SW 1271 (cell line): ENCODE measurements at places on chromosomes 4 and X.

DNA sequence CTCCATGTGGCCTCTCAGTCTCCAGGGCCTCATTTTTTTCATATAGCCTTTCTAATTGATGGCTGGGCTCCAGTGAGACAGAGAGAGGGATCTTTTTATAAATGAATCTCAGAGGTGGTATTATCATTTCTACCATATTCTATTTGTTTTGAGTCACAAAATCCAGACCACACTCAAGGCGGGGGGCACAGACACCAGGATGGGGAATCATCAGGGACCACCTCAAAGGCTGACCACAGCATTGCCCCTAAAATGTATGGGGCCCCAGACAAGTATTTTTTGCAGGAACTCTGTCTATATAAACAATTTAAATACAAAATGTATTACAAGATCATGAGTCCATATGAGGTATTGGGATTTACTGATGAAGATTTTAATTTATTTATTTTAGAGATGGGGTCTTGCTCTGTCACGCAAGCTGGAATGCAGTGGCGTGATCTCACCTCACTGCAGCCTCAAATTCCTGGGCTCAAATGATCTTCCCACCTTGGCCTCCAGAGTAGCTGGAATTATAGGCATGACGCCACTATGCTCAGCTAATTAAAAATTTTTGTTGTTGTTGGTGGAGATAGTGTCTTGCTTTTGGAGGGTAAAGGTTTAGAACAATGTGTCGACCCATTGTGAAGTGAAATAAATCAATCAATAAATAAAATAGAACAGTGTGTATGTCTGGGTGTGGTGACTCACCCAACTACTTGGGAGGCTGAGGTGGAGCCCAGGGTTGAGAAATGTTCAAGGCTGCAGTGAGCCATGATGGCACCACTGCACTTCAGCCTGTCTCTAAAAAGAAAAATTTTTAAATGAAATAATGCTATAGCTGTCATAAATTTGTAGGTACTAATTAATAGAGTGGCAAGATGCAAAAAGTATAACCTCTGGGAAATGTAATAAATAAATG lies 29.4 kb downstream of the WDR13 start:
- no peak for DNase-seq

DNA sequence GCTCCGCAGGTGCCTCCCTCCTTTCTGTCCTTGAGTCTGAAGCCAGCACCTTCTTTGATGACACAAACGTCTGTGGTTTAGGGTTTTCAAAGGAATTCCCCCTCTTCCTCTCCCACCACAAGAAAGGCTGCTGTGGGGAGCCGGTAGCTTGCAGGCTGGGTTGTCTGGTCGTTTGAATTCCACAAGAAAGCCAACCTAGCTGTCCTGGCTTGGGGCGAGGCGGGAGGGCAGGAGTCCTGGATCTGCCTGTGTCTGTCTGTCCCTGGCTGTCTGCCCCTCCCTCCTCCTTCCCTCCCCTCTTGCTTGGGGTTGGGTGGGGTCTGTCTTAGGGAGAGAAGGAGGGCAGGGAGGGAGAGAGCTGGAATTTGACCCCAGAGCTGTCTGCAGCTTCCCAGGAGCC lies 56.3 kb downstream of the SHROOM2 start:
- no peak for DNase-seq

DNA sequence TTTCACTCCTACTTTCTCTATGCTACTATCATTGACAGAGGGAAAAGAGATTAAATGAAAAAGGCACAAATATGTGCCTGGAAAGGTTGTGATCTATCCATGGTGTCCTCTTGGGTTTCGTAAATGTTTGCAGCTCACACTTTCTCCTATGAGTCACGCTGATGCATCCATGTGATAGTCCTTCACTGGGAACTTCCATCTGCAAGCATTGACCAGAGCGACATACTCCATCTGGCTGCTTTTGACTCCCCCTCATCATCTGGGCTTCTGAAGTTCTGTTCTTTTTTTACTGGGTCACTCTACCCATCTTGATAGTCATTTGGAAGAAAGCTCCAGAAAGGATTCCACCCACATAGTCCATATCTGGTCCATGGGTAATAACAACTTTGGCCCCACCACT lies 84.7 kb upstream of the NDST3 start:
- DNase-seq: no peak

GRCh38 chr4:74487771-74488170 lies 42.8 kb downstream of the AREG start:
- DNase-seq: no peak

GRCh38 chr4:95409127-95409526 lies 139.6 kb downstream of the UNC5C start:
- DNase-seq: no peak

GRCh38 chr4:25000639-25001038 lies 30.1 kb downstream of the LGI2 start:
- no peak for DNase-seq

- no peak for DNase-seq
Observed at GRCh38 chrX:110569506-110569905, 210.9 kb downstream of the RTL9 start.

DNA sequence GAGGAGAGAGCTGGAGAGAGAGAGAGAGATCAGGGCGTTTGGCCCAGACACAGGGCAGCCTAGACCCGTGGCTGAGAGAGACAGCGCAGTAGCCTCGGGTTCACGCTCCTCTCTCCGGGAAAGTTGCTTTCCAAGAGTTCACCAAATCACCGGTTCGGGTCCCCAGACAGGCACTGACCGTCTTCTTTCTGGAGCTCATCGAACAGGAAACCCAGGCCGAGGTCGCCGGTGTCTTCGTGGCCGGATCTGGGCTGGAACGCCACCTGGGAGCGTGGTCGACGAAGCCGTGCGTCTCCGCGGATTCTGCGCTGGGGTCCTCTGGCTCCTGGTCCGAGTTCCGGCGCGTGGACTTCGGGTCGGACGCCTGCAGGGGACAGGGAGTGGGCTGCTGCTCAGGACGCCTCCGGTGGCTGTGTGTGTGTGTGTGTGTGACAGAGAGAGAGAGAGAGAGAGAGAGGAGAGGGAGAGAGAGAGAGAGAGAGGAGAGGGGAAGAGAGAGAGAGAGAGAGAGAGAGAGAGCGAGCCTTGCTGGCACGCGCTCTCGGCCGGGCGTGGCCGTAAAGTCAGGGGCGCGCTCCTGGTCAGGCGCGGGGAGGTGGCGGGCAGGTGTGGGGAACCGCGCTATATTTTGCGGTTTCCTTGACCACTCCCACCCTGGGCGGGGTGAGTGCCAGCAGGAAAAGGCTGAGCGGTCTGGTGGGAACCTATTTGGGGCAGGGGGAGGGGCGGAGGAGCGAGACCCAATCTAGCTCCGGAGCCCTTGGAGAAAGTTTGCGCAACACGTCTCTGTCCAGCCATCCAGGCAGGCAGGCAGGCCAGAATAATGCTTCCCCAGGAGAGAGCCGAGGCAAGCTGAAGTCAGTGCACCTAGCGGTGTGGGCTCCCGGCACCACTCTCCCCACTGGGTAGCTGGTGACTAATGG lies 62.1 kb downstream of the RHOXF2B start:
- DNase-seq: no peak

DNA sequence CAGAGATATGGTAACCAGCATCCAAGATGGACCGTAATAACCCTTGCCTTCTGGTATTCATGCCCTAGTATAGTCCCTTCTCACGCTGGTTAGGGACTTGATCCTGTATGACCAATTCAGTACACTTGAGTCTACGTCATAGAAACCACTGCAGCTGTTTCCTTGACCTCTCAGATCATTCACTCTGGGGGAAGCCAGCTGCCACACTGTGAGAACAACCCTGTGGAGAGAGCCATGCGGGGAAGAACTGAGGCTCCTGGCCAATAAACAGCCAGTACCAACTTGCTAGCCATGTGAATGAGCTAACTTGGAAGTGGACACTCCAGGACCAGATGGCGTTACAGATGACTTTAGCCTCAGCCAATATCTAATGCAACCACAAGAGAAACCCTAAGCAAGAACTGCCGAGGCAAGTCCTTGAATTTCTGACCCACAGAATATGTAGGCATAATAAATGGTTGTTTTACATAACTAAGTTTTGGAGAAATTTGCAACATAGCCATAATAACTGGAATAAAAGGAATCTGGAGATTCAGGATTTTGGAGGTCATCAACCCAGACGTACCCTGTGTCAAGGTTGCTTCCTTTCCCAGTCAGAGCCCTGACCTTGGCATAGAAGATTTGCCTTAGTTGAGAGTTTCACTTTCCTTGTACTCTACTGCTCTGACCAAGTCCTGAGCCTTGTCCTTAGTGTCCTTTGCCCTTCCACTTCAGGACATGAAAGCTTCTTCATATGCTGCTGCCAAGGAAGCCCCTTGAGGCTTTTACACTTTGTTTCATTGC lies 87.3 kb upstream of the ZNF81 start:
- DNase-seq: no peak

DNA sequence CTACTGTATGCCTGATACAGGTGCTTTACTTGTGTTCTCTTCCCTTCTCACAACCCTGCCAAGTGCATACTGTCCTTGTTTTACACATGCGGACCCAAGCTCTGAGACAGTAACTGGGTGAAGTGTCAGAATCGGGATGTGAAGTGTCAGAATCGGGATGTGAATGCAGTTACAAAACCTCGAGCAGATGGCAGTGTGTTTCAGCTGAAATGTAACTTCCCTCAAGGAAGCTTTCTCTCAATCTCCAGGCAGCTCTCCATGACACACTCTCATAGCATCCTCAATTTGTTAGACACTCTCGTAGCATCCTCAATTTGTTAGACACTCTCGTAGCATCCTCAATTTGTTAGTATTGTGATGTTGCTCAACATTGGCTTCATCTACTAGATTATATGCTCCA lies 1.1 kb upstream of the HPSE start:
- DNase-seq: no peak

- no peak for DNase-seq
Observed at GRCh38 chrX:77398330-77398954, 48.7 kb upstream of the FGF16 start.

DNA sequence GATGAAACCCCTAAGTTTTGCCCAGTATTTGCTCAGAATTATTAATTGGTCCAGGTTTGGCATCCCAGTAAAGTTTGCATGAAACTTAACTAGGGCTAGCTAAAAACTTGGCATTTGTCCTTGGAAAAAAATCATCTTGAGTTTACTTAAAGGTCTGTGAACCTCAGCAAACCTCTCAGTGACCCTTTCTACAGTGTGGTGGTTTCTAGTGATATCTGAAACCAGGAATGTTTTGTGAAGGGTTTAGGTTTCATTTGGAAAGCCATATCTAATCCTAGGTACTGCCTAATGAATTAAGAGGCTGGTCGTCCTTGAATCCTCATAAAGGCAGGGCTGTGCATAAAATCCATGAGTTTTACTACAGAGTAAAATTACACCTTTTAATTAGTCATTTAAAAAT lies 218.5 kb upstream of the ANKRD50 start:
- DNase-seq: no peak

GRCh38 chrX:39627257-39627656 lies 470.5 kb downstream of the BCOR start:
- no peak for DNase-seq

GRCh38 chr4:56086073-56086541 lies 137.4 kb downstream of the CEP135 start:
- DNase-seq: no peak

- no peak for DNase-seq
Observed at GRCh38 chrX:23435108-23435507, 100.5 kb downstream of the PTCHD1 start.

- no peak for DNase-seq
Observed at GRCh38 chrX:2536141-2536540, 35.4 kb upstream of the DHRSX start.

GRCh38 chrX:108025376-108025775 lies 19.5 kb upstream of the VSIG1 start:
- DNase-seq: no peak

- no peak for DNase-seq
Observed at GRCh38 chr4:54056360-54056759, 8.0 kb downstream of the CHIC2 start.

GRCh38 chr4:6693231-6694176 lies at the start of gene S100P:
Gene S100P, plus strand, starts transcription at chr4:6693878. Its CDS starts 55 bp downstream, at chr4:6693933.
- no peak for DNase-seq

DNA sequence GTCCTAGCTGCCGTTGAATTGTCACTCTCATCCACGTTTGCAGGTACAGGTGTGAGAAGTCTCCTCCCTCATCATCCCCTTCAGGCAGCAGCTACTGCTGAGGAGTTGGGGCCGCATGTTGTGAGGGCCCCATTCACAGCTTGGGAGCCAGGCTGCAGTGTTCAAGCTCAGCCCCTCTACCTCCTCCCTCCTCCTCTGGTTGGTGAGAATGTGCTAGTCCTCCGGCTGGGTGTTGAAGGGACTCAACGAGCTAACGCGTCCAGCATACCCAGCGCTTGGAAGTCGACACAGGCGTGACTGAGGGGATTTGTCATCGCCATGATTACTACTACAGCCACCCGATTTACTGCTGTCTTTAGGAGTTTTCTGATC lies 82.0 kb upstream of the PSAPL1 start:
- DNase-seq: no peak

DNA sequence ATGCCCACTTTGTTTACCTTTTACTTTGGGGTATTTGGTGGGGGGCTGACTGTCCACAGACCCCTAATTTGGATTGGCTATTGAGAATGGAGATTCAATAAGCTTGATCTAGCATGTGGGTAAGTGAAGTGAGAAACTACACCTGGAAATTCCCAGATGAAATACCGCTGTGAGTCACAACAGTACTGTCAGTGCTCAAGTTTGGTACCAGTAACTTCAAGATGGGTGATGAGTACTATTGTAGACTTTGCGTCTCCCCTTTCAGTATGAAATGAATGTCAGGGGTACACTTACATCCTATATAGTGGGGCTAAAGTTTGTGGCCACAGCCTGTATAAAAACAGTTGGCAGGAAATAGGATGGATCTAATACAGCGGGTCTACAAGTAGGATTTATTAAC lies 33.3 kb downstream of the HMGN5 start:
- DNase-seq: no peak

GRCh38 chr4:144562019-144562705 lies 83.8 kb upstream of the HHIP start:
- no peak for DNase-seq

DNA sequence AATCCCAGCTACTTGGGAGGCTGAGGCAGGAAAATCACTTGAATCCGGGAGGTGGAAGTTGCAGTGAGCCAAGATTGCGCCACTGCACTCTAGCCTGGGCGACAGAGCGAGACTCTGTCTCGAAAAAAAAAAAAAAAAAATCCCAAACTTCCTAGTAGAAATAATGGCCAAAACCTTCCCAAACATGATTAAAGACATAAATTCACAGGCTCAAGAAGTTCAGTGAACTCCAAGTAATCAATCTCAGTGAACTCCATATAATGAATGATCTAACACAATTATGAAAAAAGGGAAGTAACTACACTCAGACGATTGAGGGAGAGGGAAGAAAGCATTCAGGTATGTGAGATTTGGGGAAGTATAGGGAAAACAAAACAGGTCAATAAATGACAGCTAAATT lies 6.5 kb downstream of the FUNDC1 start:
- no peak for DNase-seq

DNA sequence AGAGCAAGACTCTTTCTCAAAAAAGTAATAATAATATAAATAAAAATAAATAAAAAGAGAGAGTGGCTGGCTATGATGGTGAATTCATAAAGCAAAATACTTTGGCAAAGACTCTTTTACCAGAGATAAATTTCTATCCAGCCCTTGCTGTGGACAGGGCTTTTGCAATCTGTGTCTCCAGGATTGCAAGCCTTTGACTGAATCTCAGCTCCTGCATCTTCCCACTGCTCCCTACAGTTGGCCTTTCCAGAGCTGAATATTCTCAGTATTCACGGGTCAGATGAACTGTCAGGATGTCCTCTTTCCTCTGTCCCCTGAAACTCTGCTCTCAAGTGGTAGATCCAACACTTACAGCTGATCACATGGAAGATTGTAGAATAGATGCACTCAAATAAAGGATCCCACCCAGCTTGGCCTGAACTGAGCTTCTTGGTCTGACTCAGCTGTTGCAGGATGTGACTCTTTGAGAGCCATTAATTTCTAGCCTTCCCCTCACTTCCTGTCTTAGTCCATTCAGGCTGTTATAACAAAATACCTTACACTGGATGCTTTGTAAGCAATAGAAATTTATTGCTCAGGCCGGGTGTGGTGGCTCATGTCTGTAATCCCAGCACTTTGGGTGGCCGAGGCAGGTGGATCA lies 123.4 kb upstream of the GUCY1A1 start:
- no peak for DNase-seq
